ENCODE measurements at places on chromosomes 4 and X.

DNA sequence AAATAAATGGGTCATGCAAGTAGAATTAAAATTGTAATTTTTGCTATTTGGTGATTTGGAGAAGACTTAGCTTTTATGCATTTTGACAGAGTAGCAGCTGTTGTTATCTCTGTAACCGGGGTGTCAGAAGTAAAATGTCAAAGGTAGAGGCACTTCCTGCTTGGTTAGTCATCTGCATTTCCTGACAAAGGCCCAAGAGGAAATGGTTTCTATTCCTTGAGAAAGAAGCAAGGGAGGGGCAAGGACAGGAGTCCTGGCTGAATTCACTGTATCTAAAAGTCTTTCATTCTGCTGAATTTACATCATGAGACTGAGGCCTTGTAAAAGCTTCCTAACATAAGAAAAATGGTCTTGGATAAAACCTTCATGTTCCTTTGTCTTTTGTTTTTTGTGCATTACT is 550.9 kb upstream of the BOD1L1 start:
- DNase-seq = no peak

GRCh38 chr4:13903061-13903460 is 275.5 kb upstream of the BOD1L1 start:
- no peak for DNase-seq

DNA sequence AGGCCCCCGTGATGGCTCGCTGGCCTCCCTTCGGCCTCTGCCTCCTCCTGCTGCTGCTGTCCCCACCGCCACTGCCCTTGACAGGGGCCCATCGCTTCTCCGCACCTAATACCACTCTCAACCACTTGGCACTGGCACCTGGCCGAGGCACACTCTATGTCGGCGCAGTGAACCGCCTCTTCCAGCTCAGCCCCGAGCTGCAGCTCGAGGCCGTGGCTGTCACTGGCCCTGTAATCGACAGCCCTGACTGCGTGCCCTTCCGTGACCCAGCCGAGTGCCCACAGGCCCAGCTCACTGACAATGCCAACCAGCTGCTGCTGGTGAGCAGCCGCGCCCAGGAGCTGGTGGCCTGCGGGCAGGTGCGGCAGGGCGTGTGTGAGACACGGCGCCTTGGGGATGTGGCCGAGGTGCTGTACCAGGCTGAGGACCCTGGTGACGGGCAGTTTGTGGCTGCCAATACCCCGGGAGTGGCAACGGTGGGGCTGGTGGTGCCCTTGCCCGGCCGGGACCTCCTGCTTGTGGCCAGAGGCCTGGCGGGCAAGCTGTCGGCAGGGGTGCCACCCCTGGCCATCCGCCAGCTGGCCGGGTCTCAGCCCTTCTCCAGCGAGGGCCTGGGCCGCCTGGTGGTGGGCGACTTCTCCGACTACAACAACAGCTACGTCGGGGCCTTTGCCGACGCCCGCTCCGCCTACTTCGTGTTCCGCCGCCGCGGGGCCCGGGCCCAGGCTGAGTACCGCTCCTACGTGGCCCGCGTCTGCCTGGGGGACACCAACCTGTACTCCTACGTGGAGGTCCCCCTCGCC is 3.0 kb downstream of the PLXNB3 start:
- DNase-seq = no peak

DNA sequence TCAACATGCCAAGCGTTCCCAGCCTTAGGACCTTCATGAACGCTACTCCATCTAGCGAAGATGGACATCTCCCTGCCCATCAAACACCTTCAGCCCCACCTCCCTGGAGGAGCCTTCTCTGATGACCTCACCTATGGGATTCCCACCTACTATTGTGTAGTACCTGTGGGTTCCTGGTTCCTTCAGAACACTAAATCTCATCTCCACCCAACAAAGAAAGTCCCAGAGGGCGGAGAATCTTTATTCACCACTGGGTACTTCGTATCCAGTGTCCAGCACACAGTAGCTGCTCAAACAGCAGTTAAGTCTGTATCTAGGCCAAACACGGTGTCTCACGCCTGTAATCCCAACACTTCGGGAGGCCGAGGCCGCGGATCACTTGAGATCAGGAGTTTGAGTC is 10.1 kb downstream of the RBM47 start:
- DNase-seq = no peak

GRCh38 chr4:177064729-177065394 is 244.8 kb upstream of the NEIL3 start:
- no peak for DNase-seq

DNA sequence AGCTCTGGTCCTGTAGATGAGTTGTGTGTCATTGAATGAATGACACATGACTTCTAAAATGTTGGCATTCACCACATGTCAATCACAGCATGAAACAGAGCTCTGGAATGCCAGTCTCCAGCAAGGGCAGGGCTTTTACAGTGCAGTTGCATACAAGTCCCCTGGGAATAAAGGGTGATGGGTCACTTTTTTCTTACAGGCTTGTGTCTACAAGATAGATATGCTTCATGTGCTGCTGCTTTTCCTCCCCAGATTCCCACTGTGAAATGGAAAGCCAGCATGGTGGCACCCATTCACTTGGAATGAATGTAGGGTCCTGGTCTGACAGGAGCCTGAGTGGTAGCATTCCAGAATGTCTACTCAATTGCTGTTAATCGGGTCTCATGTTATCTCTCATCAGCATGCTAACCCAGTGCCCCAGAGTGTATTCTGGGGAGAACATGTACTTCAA is 159.1 kb upstream of the KIT start:
- no peak for DNase-seq

GRCh38 chrX:101136235-101136634 is 38.2 kb downstream of the CENPI start:
- no peak for DNase-seq

DNA sequence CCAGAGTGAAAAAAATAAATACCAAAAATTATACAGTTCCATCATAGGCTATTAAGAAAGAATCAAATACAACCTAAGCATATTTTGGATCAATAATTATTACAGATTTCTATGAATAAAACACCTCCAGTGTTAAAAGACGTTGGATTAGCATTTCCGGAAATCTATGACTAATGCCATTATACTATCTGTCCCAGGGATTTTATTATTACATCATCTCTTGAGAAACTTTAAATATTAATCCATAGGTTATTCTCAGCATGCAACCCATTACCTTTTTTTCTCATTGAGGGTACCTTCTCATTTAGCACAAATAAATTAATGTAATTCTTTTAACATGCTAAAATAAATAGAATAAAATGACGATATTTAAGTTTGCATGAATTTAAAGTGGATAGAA is 44.6 kb downstream of the CXorf58 start:
- no peak for DNase-seq

GRCh38 chr4:96154676-96155075 is 314.8 kb downstream of the PDHA2 start:
- no peak for DNase-seq

GRCh38 chrX:133171962-133172708 is 46.0 kb downstream of the TFDP3 start:
- no peak for DNase-seq

DNA sequence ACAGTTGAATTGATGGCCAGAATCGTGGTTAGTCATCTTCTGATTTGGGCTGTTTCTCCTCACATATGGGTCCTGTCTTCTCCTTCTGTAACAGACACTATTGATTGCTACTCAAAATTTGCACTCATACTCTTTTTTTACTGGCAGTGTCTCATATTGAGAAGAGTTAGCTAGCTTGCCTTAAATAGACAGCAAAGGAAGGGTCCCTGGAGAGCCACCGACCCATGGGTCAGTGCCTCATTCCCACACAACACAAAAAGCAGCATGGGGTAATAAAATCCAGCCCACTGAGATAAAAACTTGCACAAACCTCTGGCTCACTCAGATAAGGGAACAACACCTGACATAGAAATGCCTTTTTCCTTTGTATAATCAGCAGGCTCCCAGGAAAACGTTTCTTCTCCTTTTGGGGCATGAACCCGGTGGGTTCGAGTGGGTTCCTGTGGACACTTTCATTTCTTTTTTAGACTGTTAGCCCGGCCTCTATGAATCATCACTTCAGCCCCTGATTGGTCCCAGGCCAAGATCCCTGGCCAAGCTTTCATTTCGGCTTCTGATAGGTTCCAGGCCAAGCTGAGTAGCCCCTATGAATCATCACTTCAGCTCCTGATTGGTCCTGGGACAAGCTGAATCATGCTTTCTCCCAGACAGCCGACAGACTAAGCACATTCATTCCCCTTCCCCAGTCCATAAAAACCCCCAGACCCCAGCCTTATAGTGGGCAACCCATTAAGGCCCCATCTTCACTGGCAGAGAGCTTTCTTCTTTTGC is 408.1 kb downstream of the DCAF12L2 start:
- DNase-seq = no peak

- DNase-seq = no peak
Observed at GRCh38 chrX:119156241-119156640, 28.6 kb upstream of the KIAA1210 start.

DNA sequence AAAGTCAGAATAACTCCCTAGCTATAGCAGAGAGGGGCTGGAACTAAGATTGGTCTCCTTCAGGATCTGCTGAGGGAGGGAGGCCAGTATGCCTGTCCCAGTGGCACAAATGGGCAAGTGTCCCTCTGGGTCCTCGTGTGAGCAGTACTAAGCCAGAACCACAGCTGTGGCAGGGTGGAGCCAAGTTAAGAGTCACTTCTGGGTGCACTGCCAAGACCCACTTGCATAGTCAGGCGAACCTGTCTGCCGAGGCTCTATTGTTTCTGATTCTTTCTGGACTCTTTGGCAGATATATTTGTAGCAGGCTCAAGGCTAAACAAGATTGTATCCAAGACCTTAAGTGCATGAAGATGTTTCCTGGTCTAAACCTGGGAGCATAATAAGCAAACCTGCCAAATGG is 1123.7 kb upstream of the POU3F4 start:
- no peak for DNase-seq

GRCh38 chr4:2081540-2081939 is 22.4 kb downstream of the NAT8L start:
- DNase-seq = no peak

DNA sequence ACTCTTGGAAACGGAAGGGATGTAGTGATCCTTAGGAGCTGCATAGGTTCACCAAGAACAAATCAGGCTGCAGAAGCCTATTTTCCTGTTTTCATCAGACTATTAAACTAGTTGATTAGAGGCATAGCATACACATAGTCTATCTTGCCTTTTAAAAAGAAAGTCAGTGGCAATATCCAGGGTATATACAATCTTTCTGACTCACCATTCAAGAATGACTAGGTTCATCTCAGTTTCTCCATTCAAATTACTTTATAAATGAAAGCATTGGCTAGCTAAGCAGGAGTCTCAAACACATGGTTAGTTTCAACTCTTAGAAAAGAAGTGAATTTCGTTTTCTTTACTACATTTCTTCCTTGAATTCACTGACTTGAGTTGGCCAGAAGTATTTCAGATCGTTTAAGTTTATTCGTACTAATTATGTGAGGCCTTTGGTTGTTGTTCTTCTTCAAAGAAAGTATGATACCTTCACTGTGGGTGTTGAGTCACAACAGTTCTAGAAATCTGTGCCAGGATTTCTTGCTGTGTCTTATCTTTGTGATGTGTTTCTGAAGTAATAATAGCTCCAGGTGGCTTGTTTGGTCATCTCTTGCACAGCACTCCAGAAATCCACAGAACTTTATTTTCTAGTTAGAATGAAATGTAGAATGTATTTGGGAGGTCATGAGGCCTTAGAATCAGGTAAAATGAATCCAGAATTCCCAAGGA is 88.2 kb downstream of the AWAT2 start:
- DNase-seq = no peak

DNA sequence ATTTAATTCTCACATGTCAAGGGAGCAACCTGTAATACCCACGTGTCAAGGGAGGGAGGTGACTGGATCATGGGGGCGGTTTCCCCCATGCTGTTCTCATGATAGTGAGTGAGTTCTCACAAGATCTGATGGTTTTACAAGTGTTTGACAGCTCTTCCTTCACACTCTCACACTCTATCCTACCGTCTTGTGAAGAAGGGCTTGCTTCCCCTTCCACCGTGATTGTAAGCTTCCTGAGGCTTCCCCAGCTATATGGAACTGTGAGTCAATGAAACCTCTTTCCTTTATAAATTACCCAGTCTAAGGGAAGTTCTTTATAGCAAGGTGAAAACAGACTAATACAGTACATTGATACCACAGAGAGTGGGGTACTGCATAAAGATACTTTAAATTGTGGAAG is 17.7 kb downstream of the USP27X start:
- DNase-seq = no peak

DNA sequence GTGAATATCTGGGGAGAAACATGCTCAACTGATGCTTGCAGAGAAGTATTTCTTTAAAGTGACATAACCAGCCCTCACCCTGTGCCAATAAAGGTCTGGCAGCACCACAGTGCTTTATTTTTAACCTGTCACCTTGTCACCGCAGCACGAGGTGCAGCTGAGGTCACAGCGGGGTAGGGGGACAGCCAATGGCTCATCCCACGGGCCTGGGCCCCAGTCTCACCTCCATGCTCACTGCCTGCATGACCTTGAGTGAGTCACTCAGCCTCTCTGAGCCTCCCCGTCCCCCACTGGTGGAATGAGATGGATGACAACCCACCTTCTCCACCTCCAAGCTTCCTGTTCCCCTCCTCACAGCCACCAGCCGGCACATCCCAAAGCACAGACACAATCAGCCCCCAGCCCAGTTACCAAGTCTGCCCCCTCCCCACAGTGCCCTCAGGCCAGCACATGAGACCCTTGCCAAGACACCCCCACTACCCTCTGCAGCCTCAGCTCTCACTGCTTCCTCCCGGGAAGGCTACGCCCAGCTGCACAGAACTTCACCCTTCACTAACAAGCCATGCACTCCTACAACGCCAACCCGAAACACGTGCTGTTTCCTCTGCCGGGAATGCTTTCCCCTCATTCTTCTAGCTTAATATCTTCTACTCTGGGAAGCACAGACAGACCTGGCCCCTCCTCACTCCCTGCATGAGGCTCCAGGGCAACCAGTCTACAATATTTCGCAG is 24.9 kb upstream of the MAN2B2 start:
- DNase-seq = no peak

GRCh38 chr4:142265536-142265935 is 580.6 kb downstream of the INPP4B start:
- no peak for DNase-seq

GRCh38 chr4:56619160-56619559 is 61.9 kb downstream of the HOPX start:
- DNase-seq = no peak

- no peak for DNase-seq
Observed at GRCh38 chrX:17266136-17266535, 108.9 kb upstream of the NHS start.

DNA sequence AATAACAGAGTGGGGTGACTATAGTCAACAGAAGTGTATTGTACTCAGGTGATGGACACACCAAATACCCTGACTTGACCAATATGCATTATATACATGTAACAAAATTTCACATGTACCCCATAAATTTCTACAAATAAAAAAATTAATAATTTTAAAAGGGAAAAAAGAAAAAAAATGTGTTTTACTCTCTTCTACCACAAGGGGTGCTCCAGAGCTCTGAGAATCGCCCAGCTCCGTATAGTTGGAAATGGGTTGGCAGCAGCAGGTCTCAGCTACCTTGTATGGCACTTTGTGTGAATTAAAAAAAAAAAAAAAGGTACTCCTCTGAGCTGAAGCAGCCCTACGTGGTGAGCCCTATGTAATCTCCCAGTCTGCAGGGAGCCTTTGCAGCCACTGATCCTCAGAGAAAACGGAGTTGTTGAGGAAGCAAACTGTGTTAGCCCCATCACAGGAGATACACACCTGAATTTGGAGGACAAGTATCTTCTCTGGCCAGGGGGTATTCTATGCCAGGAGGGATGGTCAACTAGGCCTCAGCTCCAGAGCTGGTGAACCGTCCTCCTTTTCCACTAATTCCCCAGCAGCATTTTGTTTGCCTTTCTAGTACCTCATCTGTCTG is 17.2 kb upstream of the POLA1 start:
- DNase-seq = no peak
